Central memory CD8-positive, alpha-beta T cell (primary cell): ENCODE measurements at places on chromosomes 4 and X.

DNA sequence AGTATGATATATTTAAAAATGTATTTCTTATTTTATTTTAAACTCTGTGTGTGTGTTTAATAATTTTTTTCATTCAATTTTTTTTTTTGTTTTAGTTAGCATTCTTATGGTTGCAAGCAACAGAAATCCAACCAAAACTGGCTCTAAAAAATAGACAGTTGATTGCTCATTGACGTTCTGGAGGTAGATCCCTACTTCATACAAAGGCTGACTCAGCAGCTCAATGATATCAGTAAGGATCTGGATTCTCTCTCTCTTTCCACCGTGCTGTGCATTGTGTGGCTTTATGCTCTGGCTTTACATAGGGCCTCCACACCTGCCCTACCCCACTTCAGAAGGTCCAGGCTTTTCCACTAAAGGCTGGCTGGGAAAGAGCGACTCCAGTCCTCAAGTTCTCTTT, 117.8 kb downstream of the UCHL1 start:
- DNase-seq: no peak

GRCh38 chr4:91113130-91113706, 986.0 kb downstream of the CCSER1 start:
- no peak for DNase-seq

- DNase-seq: no peak
Measured at GRCh38 chr4:182093431-182093831, 149.8 kb upstream of the TENM3 start.

- no peak for DNase-seq
Measured at GRCh38 chrX:113400193-113400704, 559.6 kb upstream of the AMOT start.

DNA sequence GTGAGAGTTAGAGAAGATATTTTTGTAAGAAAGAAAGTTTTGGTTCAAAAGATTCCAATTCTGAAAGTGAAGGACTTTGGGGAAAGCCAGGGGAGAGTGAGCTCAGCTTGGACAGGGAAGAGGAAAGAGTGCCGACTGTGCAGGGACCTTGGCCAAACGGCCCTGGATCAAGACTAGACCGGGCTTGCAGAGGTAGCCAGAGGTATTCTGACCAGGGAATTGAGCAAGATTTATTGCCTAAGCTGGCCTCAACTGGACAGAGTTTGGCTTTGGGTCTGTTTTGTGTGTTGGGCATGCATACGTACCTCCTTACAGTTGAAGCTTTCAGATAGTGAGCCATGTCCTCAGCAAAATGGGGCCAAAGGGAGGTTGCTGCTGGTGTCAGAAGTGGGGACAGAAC, 11.6 kb downstream of the PLAC1 start:
- DNase-seq: no peak

DNA sequence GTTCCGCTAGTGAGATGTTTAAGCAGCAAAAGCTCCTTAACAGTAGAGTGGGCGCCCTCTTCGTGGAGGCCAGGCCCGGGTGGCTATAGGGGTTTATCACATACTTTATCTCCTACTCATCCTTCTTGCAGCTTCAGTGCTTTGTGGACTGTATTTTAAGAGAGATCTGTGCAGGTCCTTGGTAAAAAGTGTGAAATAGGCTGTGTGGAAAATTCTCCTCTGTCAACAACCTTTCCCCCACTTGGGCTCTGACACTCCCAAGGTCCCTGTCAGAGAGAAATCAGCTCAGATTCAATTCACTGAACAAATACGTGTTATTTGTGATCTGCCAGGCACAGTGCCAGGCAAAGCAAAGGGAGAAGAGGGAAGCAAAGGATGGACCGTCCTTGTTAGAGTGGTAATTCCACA, 214.3 kb upstream of the PPARGC1A start:
- no peak for DNase-seq

- DNase-seq: no peak
Measured at GRCh38 chr4:41423117-41423516, 114.8 kb upstream of the LIMCH1 start.

DNA sequence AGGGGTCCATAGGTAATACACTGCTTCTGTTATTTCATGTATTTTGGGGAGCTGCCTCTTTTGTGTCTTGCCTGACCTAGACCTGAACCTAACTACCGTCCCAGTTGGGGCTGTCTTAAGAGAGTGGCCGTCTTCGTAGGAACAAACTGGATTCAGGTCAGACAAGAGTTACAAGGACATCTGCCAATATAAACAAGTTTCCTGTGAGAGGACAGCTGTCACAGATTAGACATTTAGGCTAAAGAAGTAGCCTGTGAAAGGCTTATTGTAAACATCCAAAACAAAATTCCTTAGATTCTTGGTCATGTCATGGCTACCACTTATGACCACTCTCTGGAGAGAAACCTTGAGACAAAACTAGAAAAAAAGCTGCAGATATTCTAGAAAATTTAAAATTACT, 797.6 kb upstream of the AADAT start:
- no peak for DNase-seq

DNA sequence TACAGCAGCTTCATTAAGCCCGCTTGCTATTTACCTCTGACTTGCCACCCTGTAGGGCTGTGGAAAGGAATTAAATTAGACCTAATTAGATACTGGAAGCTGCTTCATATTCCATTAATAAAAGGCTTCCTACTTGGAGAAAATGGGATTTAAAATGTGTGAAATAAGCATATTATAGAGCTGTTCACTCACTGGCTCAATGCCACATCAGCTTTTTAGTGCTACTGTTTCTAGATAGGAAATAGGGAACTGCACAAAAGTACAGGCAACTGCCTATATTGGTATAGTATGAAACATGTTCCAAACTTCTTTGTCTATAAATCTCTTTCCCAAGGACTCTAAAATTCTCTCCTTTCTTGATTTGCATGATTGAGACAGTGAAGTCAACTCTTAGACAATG, 407.9 kb upstream of the AADAT start:
- no peak for DNase-seq

- no peak for DNase-seq
Measured at GRCh38 chr4:26204911-26205370, 115.9 kb upstream of the RBPJ start.

- DNase-seq: no peak
Measured at GRCh38 chr4:139919004-139919403, 235.0 kb downstream of the MAML3 start.

DNA sequence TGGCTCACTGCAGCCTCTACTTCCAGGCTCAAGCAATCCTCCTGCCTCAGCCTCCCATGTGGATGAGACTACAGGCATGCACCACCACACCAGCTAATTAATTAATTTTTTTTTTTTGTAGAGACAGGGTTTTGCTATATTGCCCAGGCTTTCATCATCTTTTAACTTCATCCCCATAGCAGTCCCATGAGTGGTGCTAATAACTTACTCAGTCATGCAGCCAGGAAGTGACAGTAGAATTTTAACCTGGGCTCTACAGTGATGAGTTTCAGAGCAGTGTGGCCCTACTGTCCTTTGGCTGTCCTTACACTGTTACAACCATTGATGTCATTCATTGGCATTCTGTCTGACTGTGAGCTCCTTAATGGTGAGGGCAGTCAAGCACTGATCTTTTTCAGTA, 3.9 kb upstream of the OCIAD2 start:
- no peak for DNase-seq

GRCh38 chr4:54683616-54684346, 26.0 kb downstream of the KIT start:
- no peak for DNase-seq

GRCh38 chrX:133190877-133191738, 27.0 kb downstream of the TFDP3 start:
- DNase-seq: no peak

DNA sequence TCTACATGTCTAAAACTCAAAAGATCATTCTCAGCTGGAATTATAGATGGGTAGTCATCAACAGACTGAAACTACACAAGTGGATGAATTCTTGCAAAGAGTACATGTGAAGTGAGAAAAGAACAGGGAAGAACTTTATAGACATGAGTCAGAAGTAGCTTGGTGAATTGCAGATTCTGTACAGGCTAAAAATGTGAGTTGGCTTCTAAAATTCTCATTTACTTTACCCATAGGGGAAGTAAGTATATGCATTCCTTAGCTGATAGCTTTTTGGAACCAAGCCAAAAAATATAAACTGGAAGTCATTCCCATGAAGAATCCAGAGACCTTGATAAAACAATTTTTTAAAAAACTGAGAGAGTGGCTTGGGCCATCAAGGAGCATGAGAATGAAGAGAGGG, 584.2 kb upstream of the FTHL17 start:
- DNase-seq: no peak

GRCh38 chrX:31124536-31124935, 52.7 kb upstream of the FTHL17 start:
- no peak for DNase-seq

- DNase-seq: no peak
Measured at GRCh38 chrX:119604766-119605463, 1.3 kb downstream of the NKRF start.

DNA sequence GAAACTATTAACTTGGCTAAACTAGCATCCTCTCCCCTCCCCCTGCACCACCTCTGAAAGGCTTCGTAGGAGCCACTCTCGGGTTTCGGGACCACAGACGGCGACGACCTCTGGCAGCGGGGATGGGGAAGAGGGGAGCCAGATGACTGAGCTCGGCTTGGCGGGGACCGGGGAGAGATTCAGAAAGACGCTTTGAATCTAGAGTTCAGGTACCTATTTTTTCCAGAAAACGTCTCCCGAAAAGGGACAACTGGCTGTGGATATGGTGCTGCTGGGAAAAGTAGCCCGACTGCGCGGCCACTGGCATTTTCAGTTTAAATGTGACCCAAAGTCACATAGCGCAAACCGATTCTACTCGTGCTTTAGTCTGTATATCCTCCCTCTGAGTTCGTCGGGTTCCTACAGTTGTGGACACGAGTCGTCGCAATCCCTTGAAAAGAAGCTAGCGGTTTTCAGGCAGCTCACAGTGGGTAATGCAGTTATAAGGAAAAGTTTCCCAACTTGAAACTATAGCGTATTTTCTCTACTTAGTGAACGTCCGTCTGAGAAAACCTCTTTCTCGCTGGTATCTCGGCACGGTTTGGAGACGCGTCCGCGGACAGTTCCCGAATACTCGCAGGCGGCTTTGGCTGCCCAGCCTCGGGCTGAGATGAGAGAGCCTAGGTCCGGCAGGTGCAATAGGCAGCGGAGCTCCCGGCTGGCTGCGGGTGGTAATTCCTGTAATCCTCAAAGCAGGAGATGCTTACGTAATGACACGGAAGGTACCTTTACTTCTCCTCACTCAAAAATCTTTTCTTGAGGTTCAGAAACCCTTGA, 1.3 kb downstream of the PARM1 start:
- no peak for DNase-seq

DNA sequence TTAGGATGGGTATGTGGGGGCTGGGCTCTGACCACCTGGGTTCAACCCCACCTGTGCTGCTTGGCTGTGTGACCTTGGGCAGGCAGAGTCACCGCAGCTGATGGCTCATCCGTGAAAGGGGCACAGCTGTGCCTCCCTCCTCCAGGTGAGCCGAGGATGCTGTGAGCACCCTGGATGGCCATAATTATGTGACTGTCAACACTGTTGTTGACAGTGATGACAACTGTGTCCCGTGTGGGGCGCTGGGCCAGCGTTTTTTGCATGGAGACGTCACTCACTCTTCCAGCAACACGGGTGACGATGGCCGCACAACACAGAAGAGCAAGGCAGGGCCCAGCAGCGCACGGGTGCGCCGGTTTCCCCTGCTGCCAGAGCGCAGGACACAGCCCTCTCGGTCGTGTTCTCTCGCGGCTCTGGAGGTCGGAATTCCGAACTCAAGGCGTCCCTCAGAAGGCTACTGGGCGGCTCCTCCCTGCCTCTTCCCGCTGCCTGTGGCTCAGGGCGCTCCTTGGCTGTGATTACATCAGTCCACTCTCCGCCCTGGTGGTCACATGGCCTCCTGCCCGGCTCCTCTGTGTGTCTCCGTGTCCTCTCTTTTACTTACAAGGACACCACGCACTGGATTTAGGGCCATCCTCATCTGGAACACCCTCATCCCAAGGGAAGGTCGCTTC, 1.3 kb downstream of the SH3TC1 start:
- no peak for DNase-seq

DNA sequence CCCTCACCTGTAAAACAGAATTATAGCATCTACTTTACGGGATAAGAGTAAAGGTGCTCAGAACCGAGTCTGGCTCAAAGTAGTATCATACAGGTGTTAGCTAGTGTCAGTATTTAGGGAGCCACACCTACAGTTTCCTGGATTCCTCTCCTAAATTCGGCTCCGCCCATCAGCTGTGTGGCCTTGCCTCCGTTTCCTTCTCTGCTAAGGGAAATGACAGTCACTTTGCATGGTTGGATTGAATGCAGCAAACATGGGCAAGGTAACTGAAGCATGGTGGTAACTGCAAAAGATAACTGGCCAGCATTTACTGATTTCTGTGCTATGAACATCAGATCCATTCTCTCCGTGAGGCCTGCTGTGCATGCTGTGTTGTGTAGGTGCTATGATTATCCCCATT, 2.8 kb downstream of the PPP1R3F start:
- no peak for DNase-seq

- DNase-seq: no peak
Measured at GRCh38 chrX:15033917-15034316, 160.7 kb downstream of the MOSPD2 start.

DNA sequence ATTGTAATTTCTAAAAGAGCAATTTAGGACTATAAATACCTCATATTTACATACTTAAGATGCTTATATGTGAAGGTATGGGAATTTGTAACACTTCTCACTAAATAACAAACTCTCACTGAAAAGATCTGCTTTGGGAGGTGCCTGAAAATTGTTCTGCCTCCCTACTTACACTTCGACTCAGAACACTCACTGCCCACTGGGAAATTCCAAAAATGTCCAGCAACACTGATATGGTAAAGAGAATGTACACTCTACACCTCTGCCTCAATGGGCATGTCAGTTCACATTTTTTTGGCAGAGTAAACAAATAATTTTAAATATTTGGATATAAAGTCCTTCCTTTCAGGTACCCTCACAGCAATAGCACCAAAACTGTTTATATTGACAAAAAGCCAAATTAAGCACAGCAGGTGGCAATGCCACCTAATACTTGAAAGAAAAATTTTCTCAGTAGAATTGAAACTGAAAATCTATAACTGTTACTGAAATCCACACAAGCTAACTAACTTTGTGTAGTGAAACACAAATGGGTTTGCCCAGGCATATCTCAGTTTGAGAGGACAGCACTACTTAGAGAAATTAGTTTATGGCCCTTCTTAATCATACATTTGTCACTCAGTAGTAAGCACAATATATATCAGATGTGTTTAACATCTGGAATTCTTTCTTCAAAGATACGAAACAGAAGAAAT, 67.1 kb downstream of the PRDM5 start:
- no peak for DNase-seq

DNA sequence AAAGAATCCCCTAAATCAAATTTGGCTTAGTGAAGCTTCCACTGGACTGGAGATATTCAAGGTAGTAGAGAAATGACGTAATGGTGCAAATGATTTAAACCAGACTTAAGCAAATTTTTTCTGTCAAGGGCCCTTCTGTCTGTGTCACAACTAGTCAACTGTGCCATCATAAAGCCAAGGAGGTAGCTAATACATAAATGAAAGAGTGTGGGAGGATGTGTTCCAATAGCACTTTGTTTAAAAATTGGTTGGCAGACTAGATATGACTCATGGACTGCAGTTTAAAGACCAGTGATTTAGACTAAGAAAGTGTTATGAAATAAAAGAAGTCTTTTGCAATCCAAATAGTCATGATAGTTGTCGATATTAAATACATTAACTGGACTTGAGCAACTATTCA, 24.3 kb upstream of the TEX13C start:
- DNase-seq: no peak

GRCh38 chr4:3248811-3249661, at the start of gene MSANTD1:
Gene MSANTD1 (plus strand): TSS chr4:3249159. CDS start chr4:3249223, 64 bp downstream.
- no peak for DNase-seq
